ENCODE measurements at places on chromosomes 6 and 20. TPM values are rescaled to one million over a fixed set of nuclear protein-coding genes. Genes with fewer than 3 reads are reported as not detected.
A peak's percentile ranks its signal among the peaks of the same experiment; 100 is the strongest.

Gene SLC22A16
- 0.36 TPM for total RNA-seq

- DNase-seq: peak; percentile 36
Measured at GRCh38 chr20:4162766-4163165, 147.4 kb upstream of the RNF24 start.

DNA sequence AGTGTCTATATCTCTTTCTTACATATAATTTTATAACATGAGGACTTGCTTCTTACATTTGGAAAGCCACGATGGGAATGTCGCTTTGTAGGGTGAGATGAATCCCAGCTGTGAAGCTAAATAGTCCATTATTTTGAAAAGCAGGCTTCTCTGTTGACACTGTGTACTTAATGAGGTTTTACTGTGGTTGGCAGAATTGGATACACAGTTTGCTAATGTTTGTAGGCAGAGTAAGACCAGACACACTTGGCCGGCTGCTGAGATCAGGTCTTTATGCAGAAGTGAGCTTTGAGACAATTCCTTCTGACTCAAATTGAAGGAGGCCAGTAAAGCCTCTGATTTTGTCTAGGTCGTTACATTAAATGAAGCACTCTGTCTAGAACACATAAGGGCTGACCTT is 93.0 kb downstream of the NDUFAF5 start:
- no peak for DNase-seq

GRCh38 chr6:90939906-90940305 is 353.0 kb upstream of the MAP3K7 start:
- DNase-seq: no peak

DNA sequence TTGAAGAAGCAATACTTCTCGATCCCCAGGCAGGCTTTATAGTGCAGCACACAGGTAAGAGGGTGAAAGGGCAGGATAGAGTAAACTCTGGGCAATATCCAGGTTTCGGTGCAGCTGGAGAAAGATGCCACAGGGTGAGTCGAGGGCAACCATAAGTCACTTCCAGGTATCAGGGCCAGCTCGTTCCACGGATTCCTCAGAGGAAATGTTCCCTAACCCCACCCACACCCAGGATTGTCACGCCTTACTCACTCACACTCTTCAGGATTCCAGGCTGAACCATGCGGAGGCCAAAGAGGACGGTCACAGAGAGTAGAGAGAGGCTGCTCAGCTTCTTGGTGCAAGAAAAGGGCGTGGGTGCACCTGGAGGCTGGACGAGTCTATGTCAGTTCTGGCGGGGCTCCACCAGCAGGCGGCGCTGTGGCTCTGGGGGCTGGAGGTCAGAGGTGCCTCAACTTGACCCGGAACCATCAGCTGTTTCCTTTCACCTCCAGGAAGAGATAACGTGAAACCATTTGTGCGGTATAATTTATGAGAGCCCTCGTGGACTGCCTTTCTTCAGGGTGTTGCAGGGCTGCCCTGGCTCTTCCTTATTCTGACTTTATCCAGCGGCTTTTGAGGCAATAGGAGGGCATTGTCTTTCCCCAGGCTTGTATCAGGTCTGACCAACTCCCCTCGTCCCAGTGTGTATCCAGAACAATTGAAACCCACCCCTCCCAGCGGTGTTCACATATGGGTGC is 14.5 kb upstream of the WFDC12 start:
- no peak for DNase-seq

DNA sequence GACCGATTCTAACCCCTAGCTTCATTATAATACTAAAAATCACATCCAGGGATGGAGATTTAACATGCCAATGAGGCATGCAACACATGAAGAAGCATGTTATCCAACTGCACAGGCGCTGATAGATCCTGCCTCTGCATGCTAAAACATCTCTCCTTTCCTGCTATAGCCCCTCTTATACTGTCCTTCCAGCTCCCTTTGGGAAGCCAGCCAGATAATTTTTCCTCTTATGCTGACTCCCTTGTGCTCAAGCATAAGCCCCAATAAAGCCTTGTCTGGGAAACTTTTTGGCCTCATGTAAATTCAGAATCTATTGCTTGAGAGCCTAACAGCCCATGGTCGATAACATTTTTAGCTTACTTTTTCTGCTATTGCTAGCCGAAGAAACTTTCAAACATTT is 404.3 kb downstream of the EPM2A start:
- DNase-seq: no peak

- no peak for DNase-seq
Measured at GRCh38 chr20:41436679-41437078, 70.1 kb upstream of the EMILIN3 start.

GRCh38 chr6:30227242-30227722 is 14.1 kb upstream of the TRIM26 start:
- no peak for DNase-seq

GRCh38 chr20:52083627-52084232 is 107.8 kb downstream of the ZFP64 start:
- peak; percentile 91 for DNase-seq

Gene RAB32
- total RNA-seq: 115 TPM

Gene EPB41L1
- 26.8 TPM for total RNA-seq

DNA sequence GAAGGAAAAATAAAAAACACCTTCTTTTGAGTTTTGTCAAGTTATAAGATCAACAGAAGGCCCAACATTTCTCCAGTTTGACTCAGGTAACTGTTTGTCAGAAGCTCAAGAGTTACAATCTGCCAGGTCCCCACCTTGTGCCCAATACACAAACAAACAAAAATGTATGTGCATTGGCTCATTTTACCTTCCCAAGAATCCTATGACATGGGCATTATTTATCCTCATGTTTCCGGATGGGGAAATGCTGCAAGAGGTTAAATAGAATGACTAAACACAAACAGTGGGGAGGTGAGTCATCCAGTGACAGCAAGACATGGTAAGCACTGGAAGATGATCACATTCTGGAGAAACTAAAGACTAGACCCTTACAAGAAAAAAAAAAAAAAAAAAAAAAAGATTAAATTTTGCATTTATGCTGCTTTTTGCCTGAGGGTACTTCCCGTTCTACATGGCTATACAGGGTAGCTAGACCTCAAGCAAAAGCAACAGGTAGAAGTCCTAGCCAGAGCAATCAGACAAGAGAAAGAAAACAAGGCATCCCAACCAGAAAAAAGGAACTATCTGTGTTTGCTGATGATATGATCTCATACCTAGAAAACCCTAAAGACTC is 23.6 kb upstream of the ANKRD60 start:
- peak; percentile 85 for DNase-seq

Gene FBXO30
- 14.1 TPM for total RNA-seq

Gene HSPA12B
- total RNA-seq: not detected

DNA sequence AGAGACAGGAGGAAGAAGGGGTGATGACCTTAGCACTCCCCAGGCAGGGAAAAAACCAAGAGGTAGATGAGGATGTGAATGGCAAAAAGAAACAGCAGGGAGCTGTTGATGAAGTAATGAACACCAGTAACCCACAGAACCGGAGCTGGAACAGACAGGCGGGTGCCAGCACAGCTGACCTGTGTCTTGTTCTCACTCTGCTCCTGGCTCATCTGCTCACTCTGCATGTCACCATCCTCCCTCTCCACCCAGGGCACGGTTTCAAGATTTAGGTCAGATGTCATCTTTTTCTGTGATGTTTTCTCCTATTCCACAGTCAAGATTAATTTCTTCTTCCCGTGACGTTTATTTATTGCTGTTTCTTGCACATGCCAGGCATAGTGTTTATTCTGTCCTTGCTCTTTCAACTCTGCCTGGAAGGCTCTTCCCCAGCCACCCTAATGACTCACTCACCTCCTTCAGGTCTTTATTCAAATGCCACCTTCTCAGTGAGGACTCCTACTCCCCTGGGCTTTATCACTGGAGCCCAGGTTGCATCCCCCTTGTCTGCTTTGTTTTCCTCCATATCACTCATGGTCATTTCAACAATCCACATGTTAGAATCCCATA is 164.5 kb upstream of the HDAC2 start:
- DNase-seq: no peak

DNA sequence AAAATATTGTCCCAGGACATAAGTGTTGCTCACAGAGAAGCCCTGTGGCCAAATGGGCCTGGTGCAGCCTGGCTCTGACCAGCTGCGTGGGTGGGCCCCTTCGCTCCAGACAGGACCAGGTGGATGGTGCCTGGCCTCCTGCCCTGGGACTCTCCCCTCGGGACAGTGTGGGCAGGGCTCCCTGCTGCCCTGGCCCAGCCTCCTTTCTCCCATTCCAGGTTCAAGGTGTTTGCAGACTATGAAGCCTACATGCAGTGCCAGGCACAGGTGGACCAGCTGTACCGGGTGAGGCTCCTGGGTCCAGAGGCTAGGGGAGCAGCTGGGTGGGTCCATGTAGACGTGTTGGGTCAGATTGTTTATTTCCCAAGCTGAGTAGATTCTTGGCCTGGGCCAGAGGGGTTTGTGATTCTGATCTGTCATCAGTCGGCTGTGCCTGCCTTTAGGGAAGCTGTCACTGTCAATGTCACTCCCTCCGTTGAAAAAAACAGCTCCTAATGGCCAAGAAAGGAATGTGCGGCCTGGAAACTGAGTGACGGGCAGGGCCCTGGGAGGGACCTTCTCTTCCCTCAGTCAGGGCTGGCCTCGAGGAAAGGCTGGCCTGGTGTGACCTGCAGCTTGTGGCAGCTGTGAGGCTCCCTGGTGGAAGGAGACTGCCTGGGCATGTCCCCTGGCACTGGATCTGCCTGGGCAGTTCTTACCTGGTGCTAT is 47.7 kb downstream of the PYGB start:
- peak; percentile 90 for DNase-seq

GRCh38 chr6:44430326-44430725 is 42.8 kb downstream of the CDC5L start:
- DNase-seq: no peak

Gene RIPPLY2
- total RNA-seq: not detected

Gene RIMS4
- total RNA-seq: 0.29 TPM

Gene OR2H1
- total RNA-seq: not detected

DNA sequence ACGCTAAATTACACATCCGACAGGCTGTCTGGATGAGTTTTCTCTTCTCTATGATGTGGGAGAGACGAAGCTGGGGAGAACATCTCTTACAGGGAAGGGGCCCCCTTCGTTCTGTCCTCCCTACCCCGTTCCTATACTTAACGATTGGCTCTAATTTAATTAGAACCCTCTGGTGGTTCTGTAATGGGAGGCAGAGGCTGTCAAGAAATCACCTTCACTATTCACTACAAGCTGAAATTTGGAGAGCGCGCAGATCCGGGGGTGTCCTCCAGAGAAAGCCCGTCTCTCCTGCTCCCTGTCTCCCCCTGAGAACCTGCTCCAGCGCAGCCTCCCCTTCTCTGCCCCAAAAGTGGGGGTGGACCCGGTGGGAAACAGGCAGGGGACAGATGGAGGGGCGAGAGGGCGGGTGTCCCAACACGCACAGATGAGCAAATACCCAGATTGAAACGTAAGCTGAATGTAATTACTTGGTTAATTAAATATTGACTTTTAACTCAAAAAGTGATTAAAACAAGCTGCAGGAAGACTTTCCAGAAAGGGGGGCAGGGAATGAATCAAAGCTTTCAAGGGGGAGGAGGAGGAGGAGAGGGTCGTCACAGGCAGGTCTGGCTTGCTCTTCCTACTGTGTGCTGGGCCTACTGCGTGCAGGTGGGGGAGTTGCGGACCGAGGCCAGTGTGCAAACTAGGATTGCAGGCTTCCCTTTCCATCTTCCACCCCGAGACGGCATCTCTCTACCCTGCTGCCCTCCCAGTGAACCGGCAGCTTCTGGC is 1.3 kb downstream of the SULF2 start:
- DNase-seq: no peak

Gene PLN
- total RNA-seq: 0.36 TPM

- DNase-seq: no peak
Measured at GRCh38 chr20:6055161-6055783, 1.4 kb upstream of the LRRN4 start.

DNA sequence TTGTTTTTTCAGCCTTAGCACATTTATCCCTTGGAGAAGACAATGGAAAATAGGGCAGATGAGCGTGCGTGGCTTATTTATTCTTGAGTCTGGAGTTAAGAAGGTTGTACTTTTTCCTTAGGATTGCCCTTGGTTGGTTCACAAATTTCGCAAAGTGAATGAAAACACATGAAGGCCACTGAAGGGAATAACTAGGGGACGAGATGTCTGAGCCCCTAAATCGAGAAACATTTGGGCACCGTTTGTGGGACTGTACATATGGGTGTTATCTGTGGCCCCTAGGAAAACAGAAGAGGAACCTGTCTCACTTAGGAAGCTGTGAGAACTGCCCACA is 19.4 kb upstream of the TRIM27 start:
- DNase-seq: no peak

DNA sequence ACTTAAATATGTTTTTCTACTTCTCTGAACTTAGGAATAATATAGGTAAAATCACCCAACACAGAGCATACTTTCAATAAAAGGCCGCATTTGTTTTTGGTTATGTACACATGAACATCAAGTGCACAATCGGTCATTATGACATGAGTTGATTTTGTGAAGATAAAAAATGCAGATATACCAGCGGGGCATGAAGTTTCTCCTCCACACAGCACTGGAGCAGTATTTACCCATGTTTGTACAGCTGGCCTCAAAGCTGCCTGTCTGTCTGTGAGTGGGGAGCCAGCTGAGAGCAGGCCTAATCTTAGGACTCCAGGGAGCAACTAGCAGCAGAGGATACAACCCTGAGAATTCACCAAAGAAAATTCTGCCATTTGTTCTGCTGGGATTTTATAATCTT is 206.5 kb downstream of the TPBG start:
- DNase-seq: no peak

GRCh38 chr6:131744432-131745287 is 33.8 kb upstream of the CTAGE9 start:
- no peak for DNase-seq

- no peak for DNase-seq
Measured at GRCh38 chr6:250676-251075, 41.6 kb upstream of the DUSP22 start.

DNA sequence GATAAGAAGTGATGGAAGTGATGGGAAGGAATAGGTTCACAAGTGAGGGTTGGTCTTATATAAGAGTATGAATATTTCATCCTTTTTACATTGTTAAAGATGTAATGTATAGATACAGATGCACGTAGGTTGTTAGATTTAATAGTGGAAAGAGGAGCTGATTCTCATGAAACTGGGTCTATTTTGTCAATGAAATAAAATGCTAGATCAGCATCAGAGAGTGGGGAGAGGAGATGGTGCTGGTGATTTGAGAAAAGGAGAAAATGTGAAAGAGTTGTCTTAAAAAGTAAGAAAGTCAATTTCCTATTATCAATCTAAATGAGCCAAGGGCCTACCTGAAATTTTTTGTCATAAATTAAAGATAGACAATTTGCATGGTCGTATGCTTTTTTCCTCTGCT is 82.8 kb upstream of the FYN start:
- DNase-seq: no peak

Gene MOXD1
- total RNA-seq: 19.5 TPM

- DNase-seq: peak; percentile 55
Measured at GRCh38 chr20:24764794-24765202, 184.3 kb upstream of the CST7 start.

GRCh38 chr6:16270178-16270794 is 31.9 kb downstream of the GMPR start:
- DNase-seq: no peak

DNA sequence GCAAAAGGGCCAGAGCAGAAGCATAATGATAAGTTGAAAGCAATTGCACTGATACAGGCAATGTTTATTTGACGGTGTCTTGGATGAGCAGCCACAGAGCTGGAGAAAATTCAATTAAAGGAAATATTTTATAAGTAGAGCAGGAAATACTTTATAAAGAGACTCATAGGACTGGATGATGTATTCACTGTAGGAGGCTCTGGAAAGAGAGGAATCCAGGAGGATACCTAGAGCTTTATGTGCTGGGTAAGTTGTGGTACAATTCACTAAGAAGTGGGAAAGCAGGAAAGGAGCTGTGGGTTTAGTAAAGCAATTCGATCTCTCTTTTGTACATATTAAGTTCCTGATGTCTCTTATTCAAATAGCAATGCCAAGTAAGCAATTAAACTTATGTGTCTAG is 86.3 kb downstream of the C6orf118 start:
- DNase-seq: no peak

GRCh38 chr20:17952692-17953684 is 15.6 kb downstream of the SNX5 start:
- DNase-seq: no peak
